ENCODE measurements at places on chromosomes 7 and 10.

DNA sequence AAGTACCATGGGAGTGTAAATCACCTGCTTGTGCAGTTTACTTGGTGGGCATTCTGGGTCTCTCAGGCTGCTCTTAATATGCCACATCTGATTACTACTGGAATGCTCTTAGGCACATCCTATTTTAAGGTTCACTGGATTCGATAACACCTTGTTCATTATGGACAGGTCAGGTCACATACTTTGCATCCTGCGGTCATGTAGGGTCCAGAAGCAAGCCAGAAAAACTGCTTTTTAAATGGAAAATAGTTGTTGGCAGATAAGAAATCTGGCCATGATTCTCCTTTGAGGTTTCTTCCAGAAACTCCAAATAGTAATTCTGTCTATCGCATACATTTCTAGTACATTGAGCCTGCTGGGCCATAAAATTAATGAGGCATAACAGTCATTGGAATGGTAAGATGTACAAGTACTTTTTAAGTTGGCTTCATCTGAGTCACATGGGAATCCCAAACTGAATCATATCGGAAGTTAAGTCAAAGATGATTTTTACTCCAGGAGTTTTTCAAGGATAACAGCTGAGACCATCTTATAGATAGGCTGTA lies 371.9 kb downstream of the LRRTM3 start:
- no peaks in the 10 kb centered on the region for H3K36me3 ChIP-seq
- no peak overlapping the region for H3K4me3 ChIP-seq
- no peaks in the 10 kb centered on the region for H3K4me1 ChIP-seq
- H3K27ac ChIP-seq: no peak overlapping the region
- DNase-seq: no peak

DNA sequence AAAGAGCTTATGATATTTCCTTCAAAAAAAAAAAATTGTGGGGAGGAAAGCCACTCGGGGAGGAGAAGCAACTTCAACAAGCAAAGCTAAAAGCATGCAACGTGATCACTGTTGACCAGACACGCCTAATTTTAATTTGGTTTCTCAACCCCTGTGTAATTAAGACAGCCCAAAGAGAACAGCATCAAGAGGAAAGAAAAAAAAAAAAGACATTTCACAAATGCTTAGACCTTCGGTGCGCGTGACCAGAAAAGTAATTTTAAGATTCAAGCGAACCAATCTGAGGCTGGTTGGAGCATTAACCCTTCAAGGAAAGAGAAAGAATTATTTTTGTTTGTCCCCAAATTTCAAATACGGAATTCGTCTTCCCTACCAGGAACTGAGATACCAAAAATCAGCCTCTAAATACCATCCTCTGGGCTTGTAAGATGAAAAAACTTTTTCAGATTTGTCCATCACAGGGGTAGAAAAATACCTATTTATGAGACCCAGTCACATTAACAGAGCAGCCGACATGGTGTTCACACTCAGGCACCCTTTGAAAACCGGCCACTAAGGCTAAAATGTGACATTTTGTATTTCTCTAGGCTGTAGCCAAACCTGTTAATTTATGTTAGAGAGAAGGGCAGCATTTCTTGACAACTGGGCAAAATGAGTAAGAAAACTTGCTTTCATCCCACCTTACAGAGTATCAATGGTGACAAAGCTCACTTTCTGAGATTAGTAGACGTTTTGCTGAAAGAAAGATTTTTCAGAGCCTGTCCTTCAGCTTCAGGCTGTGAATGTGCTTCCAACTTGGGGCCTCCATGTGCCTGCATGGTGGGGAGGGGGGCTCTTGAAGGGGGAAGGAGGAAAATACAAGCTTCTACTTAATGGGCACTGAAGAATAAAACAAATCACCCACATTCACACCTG lies 179.9 kb upstream of the KLF14 start:
- no peak for DNase-seq
- peaks cover 93% of the 10 kb centered on the region for H3K4me1 ChIP-seq
- H3K27me3 ChIP-seq: no peaks in the 10 kb centered on the region
- H3K36me3 ChIP-seq: no peaks in the 10 kb centered on the region

GRCh38 chr7:135905858-135906257 lies 71.3 kb downstream of the MTPN start:
- DNase-seq: no peak
- H3K36me3 ChIP-seq: no peaks in the 10 kb centered on the region
- H3K27me3 ChIP-seq: no peaks in the 10 kb centered on the region
- no peak overlapping the region for H3K27ac ChIP-seq
- H3K4me3 ChIP-seq: no peak overlapping the region
- H3K4me1 ChIP-seq: no peaks in the 10 kb centered on the region

- H3K27ac ChIP-seq: no peak overlapping the region
- H3K4me3 ChIP-seq: no peak overlapping the region
- no peaks in the 10 kb centered on the region for H3K36me3 ChIP-seq
- no peaks in the 10 kb centered on the region for H3K4me1 ChIP-seq
- DNase-seq: no peak
- H3K27me3 ChIP-seq: no peaks in the 10 kb centered on the region
Observed at GRCh38 chr7:39535064-39535463, 31.1 kb upstream of the YAE1 start.

DNA sequence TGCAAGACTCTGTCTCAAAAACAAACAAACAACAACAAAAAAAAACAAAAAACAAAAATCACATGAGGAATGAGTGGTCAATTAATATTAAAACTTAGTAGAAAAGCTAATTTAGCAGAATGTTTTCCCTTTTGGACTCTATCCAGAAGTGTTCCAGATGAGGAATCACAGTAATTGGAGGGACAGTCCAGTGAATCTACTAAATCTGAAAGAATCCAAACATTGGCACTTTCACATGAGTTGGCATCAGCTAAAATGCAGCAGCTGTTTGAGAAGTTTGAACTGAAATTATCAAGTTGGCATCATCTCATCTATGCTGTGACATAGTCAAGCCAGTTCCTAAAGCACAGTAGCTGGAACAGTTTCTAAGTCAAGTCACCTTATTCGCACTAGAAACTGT lies 367.8 kb downstream of the PPP1R3A start:
- H3K27me3 ChIP-seq: no peaks in the 10 kb centered on the region
- peaks cover 5% of the 10 kb centered on the region for H3K4me1 ChIP-seq
